MM.1S (cell line): ENCODE measurements at places on chromosomes 12 and 14.

DNA sequence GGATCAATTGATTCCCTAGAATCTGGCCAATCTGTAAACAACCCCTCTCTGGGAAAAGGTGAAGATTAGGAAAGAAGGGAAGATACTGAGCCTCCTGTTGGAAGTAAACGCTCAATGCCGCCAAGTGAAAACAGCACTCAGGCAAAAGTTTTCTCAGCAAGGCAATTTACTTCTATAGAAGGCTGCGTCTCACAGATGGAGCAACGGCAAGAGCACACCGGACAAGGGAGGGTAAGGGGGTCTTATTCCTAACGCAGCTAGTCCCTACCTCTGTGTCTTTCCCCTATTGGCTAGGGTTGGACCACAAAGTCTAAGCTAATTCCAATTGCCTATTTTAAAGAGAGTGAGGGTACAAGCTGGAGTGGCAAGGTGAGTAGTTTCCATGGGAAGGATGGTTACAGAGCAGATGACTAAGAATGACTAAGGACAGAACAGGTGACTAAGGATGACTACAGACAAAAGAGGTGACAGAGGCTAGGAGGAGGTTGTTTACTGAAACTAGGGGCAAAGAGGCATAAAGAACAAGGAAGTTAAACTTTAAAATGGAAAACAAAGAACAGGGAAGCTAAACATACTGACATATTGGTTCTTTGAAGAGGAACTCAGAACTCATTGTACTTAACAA, 5.6 kb upstream of the TTC9 start:
- H3K27me3 ChIP-seq = no peaks in the 10 kb centered on the region
- no peak overlapping the region for H3K27ac ChIP-seq
- H3K4me1 ChIP-seq = peaks cover 6% of the 10 kb centered on the region; the same call in 1 of the 2 replicates
- no peaks in the 10 kb centered on the region for H3K36me3 ChIP-seq
- no peak for DNase-seq

GRCh38 chr12:114990381-114990780, 306.4 kb upstream of the TBX3 start:
- H3K4me1 ChIP-seq = no peaks in the 10 kb centered on the region
- DNase-seq = no peak
- no peaks in the 10 kb centered on the region for H3K36me3 ChIP-seq
- no peaks in the 10 kb centered on the region for H3K27me3 ChIP-seq

GRCh38 chr14:38391334-38391733, 135.4 kb upstream of the CLEC14A start:
- DNase-seq = peak; percentile 18
- no peak overlapping the region for H3K27ac ChIP-seq
- H3K36me3 ChIP-seq = no peaks in the 10 kb centered on the region
- H3K4me3 ChIP-seq = no peak overlapping the region

DNA sequence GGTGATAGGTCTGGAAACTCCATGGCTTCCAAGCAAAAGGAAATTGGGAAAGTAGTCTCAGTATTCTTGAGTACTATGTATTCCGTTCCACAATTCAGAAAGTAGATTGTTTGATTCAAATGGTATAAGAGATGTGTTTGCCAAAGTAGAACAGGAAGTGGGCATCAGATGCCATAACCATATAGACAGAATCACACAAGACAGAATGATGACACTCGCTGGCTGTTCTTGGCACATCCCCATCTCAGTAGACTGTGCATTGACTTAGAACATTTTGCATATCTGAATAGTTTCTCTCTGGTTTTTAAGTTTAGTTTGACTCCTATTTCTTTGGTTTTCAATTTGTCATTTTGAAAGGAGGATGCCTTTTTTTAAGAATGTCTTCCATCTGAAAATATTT, 221.1 kb upstream of the RGS6 start:
- no peak overlapping the region for H3K4me3 ChIP-seq
- H3K36me3 ChIP-seq = no peaks in the 10 kb centered on the region
- H3K27ac ChIP-seq = no peak overlapping the region
- no peak for DNase-seq

DNA sequence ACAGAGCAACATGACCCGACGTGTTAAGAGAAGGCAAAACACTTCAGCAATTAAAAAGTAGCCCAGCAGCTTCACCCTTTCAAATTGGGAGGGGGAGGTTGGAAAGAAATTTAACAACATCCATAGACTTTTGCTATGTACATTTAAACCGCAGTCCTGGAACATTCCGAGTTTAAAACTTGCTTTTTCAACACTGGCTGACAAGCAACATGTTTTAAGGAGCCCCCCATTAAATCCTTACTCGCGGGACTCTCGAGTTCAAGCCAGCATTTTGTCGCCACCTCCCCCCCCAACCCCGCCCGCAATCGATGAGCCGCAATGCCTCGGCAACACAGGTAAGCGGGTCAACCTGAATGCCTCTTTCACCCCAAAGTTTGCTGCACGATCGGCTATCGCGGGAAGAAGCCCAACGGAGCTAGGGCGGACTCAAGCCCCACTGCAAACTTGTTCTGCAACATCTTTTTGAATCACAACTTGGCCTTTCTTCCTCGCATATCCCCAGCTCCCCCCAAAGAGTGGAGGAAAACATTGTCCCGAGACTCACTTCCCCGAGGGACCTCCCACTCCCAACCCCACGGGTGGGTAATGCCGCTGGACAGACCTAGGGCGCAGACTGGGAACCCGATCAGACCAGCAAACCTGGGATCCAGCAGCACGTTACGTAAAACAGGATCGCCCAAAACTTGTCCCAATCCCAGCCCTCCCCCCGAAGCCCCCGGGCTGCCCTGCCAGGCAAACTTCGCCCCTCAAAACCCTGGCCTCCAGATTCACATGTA, 777 bp downstream of the ZFP36L1 start:
- H3K4me1 ChIP-seq = peaks cover 7% of the 10 kb centered on the region; the same call in 1 of the 2 replicates
- no peaks in the 10 kb centered on the region; the same call in 1 of the 2 replicates for H3K36me3 ChIP-seq
- H3K27ac ChIP-seq = peak overlapping the region; percentile 100; the same call in 1 of the 2 replicates
- peak; percentile 36 for DNase-seq

- no peaks in the 10 kb centered on the region for H3K36me3 ChIP-seq
- no peaks in the 10 kb centered on the region for H3K27me3 ChIP-seq
- no peak overlapping the region for H3K4me3 ChIP-seq
- no peak for DNase-seq
- no peaks in the 10 kb centered on the region for H3K4me1 ChIP-seq
Observed at GRCh38 chr12:78666584-78666983, 198.0 kb upstream of the SYT1 start.

GRCh38 chr12:126784328-126784921, 1482.5 kb upstream of the TMEM132C start:
- H3K4me1 ChIP-seq = no peaks in the 10 kb centered on the region
- no peak overlapping the region for H3K27ac ChIP-seq
- no peaks in the 10 kb centered on the region for H3K36me3 ChIP-seq
- DNase-seq = peak; percentile 44

DNA sequence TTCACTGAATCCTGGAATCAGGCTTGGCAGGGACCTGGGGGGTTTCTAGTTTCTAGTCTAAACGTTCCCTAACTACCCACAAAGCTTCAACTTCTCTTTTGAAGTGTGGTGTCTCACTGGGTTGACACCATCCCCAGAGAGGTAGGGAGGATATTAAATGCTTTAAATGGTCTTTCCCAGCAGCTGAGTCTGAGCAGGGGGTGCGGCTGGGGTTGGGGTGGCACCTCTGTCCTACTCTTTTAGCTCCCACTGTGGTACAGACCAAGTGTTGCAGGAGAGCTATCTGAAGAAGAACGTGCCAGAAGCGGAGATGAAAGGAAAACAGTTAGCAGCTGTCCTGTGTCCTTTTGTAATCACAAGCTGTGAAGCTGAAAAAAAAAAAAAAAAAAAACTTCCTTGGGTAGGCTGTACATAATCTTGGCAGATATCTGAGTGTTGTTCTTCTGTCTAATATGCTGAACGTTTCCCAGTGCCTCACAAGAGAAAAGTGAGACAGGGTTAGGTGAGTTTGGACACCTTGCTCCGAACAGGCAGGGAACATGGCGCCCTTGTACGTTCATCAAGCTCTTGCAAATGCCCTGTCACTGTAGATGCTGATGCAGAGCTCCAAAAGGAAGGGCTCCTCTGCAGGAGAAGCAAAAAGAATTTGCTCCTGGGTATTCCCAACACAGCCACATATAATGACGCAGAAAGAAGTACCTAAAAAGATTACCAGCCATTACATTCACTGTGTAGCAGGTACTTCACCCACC, 447.2 kb downstream of the APAF1 start:
- H3K4me3 ChIP-seq = no peak overlapping the region
- no peak overlapping the region for H3K27ac ChIP-seq
- no peaks in the 10 kb centered on the region for H3K27me3 ChIP-seq
- no peaks in the 10 kb centered on the region for H3K4me1 ChIP-seq

GRCh38 chr14:95756127-95756526, 42.2 kb upstream of the TCL1A start:
- DNase-seq = no peak
- H3K36me3 ChIP-seq = no peaks in the 10 kb centered on the region
- H3K27me3 ChIP-seq = no peaks in the 10 kb centered on the region
- H3K27ac ChIP-seq = no peak overlapping the region
- H3K4me3 ChIP-seq = no peak overlapping the region

- DNase-seq = no peak
- H3K27ac ChIP-seq = no peak overlapping the region
- no peaks in the 10 kb centered on the region for H3K27me3 ChIP-seq
- H3K36me3 ChIP-seq = no peaks in the 10 kb centered on the region
- no peaks in the 10 kb centered on the region for H3K4me1 ChIP-seq
Observed at GRCh38 chr14:92248696-92249095, 74.3 kb upstream of the SLC24A4 start.

DNA sequence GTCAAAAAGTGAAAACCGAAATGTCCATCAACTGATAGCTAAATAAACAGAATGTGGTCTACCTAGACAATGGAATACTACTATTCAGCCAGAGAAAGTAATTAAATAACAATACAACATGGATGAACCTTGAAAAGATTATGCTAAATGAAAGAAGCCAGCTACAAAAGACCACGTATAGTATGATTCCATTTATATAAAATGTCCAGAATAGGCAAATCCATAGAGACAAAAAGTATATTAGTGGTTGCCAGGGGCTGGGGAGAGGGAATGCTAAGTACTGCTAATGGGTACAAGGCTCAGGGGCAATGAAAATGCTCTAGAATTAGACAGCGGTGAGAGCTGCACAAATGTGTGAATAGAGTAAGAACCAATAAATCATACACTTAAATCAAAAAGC, 29.9 kb downstream of the CDC42BPB start:
- H3K4me3 ChIP-seq = no peak overlapping the region
- no peak overlapping the region for H3K27ac ChIP-seq
- H3K36me3 ChIP-seq = no peaks in the 10 kb centered on the region
- no peaks in the 10 kb centered on the region for H3K4me1 ChIP-seq
- H3K27me3 ChIP-seq = no peaks in the 10 kb centered on the region

GRCh38 chr12:52683575-52684300, 3.5 kb upstream of the KRT1 start:
- DNase-seq = no peak
- H3K27me3 ChIP-seq = peaks cover 84% of the 10 kb centered on the region
- no peak overlapping the region for H3K4me3 ChIP-seq
- no peaks in the 10 kb centered on the region for H3K4me1 ChIP-seq
- H3K36me3 ChIP-seq = no peaks in the 10 kb centered on the region
- no peak overlapping the region for H3K27ac ChIP-seq

GRCh38 chr14:103500148-103500990, 22.3 kb downstream of the CKB start:
- no peaks in the 10 kb centered on the region for H3K4me1 ChIP-seq
- H3K4me3 ChIP-seq = no peak overlapping the region
- no peak overlapping the region for H3K27ac ChIP-seq
- DNase-seq = peak; percentile 27
- H3K27me3 ChIP-seq = no peaks in the 10 kb centered on the region

DNA sequence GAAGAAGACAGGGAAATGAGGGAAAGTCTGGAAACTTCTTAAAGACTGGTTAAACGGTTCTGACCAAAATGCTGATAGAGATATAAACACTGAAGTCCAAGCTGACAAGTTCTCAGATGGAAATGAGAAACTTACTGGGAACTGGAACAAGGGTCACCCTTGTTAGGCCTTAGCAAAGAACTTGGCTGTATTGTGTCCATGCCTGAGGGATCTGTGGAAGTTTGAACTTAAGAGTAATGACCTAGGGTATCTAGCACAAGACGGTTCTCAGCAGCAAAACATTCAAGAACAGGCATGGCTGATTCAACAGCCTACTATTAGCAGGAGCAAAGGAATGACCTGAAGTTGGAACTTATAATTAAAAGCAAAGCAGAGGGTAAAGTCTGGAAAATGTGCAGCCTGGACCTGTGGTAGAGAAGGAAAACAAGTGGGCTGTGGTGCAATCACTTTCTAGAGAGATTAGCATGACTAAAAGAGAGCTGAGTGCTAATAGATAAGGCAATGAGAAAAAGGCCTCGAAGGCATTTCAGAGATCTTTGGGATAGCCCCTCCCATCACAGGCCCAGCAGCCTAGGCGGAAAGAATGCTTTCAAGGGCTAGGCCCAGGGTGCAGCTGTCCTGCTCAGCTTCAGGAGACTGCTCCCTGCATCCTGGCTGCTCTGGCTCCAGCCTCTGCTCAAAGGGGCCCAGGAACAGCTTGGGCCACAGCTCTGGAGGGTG, 60.3 kb downstream of the ATP2B1 start:
- H3K27ac ChIP-seq = no peak overlapping the region
- no peaks in the 10 kb centered on the region for H3K36me3 ChIP-seq

DNA sequence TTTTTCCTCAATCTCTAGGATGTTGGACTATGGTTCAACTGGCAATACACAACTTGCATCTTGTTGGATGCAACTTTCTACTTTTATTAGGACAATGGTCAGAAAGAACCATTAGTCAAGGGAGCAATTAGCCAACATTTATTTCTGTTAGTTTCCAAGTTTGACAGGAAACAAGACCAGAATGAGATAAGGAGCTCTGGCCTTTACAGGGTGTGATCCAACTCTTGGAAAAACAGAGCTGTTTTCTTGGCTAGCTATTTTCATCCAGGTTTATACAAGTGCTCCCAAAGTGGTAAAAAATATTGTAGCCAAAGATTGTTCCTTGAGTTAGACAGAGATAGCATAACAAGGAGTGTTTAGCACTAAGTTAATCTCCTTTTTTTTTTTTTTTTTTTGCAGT, 3.9 kb upstream of the SYNE2 start:
- H3K4me1 ChIP-seq = no peaks in the 10 kb centered on the region
- no peak overlapping the region for H3K4me3 ChIP-seq
- H3K36me3 ChIP-seq = no peaks in the 10 kb centered on the region
- no peak overlapping the region for H3K27ac ChIP-seq

DNA sequence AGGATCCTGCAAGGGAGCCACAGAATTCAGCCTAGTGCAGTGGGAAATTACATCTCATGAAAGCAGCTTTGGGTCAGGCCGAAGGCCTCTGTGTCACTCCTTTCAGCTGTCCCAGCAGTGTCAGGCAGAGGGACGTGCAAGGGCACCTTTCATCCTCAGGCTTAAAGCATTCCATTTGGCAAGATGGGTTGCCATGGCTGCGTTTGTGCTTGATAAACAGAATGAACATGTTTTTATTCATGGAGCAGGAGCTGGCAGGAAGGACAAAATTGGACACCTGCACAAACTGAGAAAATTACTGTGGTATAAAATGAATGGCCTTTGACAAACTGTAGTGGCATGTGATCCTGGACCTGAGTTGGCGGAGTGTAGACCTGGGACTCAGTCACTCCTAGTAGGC, 29.4 kb downstream of the ACAD10 start:
- H3K27ac ChIP-seq = no peak overlapping the region
- H3K36me3 ChIP-seq = no peaks in the 10 kb centered on the region
- no peaks in the 10 kb centered on the region for H3K4me1 ChIP-seq
- no peaks in the 10 kb centered on the region for H3K27me3 ChIP-seq

GRCh38 chr12:19893514-19893913, 454.2 kb downstream of the AEBP2 start:
- H3K4me1 ChIP-seq = peaks cover 32% of the 10 kb centered on the region
- DNase-seq = peak; percentile 58
- H3K36me3 ChIP-seq = no peaks in the 10 kb centered on the region

GRCh38 chr12:39499296-39499695, 56.4 kb upstream of the KIF21A start:
- no peak overlapping the region for H3K27ac ChIP-seq
- H3K4me1 ChIP-seq = no peaks in the 10 kb centered on the region
- no peaks in the 10 kb centered on the region for H3K36me3 ChIP-seq
- no peak for DNase-seq
- H3K27me3 ChIP-seq = no peaks in the 10 kb centered on the region
